ENCODE measurements at places on chromosomes 2 and 18.

- DNase-seq = no peak
Observed at GRCh38 chr2:18362696-18363095, 197.8 kb downstream of the RDH14 start.

- DNase-seq = no peak
Observed at GRCh38 chr2:950080-950966, at the start of gene SNTG2. Gene SNTG2 (plus strand): TSS chr2:950849. CDS start chr2:950997, 148 bp downstream.

- DNase-seq = no peak
Observed at GRCh38 chr2:37377187-37377532, 32.7 kb downstream of the QPCT start.

GRCh38 chr2:68317971-68318913, 1.5 kb downstream of the CNRIP1 start:
- DNase-seq = no peak

DNA sequence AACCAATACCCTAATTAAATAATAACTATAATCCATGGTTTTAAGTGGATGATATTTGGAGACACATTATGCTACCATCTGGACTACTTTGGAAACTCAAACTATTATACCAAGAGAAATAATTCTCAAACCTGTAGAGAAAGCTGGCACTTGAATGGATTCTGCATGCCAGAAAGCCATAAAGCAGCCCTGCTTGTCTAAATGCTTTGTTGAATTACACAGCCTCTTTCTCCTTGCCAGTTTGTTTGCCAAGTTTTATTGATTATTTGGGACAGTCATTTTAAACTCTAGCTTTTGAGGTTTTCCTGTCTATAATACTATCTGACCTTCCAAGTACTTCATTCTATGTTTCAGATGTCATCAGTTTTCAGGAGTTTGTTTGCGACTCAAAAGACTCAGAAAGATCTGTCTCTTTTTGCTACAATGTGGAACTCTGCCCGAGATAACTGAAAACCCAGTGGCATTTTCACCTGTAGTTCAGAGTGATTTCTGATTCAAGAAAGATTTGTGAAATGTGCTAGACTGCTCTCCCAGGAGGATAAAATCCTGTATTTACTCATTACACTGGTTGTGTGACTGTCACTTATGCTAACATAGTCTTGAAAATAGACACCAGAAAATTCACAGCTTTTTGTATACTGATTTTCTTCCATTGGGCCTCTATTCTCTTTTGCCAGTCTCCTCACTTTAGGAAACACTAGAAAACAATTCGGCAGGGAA, 29.2 kb upstream of the MBOAT2 start:
- DNase-seq = peak; percentile 70

GRCh38 chr2:175167076-175167791, 769 bp downstream of the ATF2 start:
- DNase-seq = peak; percentile 35

DNA sequence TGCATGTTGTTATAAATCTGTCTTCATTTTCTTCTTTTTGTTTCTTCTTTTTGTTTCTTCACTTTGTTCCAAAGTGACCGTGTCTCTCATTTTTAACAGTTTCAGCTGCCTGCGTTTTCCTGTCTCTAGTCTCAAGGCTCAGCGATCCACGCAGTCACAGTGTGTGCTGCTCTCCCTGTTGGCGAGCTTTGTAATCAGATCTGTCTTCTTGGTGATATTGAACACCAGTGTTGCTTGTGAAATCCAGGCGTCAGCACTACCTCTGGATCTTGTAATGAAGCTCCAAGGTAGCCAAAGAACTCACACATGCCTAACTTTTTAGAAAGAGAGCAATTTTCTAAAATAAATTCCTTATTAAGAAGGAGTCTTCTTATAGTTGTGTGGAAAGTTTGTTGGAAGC, 13.2 kb downstream of the SNTG2 start:
- no peak for DNase-seq

- no peak for DNase-seq
Observed at GRCh38 chr2:171181064-171182049, 20.7 kb upstream of the TLK1 start.

GRCh38 chr2:207771421-207771820, 1.7 kb upstream of the FZD5 start:
- DNase-seq = no peak

GRCh38 chr2:76251342-76251741, 540.6 kb upstream of the GCFC2 start:
- DNase-seq = no peak

DNA sequence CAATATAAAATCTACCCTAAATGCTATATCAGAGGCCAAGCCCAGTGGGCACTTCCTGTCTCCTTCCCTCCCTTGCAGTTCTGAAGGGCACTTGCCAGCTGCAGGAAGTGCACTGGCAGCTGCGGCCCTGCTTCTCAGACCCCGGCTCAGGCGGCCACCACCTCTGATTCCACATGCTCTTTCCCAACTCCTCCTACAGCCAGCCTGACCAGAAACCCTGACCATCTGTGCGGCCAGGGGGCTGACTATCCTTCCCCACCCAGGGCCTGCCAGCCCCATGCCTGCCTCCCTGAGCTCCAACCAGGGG, 88.6 kb downstream of the ZBTB7C start:
- no peak for DNase-seq

GRCh38 chr2:115560666-115561065, 1118.2 kb downstream of the DPP10 start:
- DNase-seq = no peak

- no peak for DNase-seq
Observed at GRCh38 chr2:28129955-28130695, 239.6 kb downstream of the BABAM2 start.

DNA sequence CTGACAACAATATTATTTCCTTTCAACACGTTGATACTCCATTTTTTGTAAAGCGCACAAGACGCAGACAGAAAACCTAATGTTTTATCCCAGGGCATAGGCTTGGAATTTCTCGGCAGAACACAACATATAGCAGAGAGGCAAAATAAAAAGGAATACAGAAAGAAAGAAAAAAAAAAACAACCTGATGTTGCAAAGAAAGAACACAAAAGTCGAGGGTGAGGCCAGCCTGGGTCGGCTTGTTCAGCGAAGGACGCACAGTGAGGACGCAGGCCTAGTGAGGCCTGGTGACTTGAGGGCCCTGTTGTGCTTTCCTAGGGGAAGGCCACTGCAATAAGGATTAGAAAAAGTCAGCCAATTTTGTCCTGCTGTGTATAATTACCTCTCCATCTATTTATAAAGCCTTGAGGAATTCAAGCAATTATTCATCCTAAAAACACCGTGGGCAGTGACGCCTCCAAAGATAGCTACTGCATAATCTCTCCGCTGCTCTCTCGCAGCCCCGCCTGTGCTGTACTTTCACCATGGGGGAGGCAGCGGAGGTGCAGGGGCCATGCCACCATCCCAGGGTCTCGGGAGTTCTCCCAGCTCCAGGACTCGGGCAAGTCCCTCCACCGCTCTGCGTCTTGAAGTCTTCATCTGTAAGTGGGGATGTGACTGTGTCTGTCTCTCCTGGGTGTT, 61.9 kb upstream of the SH3RF3 start:
- DNase-seq = no peak

DNA sequence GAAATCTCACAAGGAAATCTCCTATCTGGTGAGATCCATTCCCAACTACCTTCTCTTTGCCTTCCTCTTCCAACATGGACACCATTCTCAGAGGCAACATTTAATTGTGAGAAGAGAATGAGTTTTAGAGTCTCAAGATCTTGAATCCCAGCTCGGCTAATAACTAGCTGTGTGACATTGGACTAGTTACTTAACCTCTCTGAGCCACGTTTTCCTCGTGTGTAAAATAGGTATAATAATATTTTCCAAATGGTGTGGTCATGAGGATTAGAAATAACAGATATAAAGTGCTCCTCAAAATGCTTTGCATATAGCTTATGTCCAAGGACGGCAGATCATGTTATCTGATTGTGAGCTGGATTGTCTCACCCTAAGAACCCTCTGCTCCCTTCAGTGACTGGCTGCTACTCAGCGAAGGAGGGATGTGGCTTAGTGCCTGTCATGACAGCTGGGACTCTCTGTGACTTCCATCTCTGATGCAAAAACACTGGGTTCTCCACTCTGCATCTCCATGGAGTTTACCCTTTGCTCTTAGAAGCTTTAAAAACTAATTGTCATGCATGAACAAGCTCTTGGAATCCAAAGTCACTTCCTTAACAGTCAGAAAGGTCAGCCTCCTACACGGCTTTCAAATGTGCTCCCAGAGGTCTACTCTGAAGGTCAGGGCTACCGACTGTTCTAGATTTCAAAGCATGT, 38.4 kb upstream of the MRPL19 start:
- DNase-seq = no peak

- DNase-seq = no peak
Observed at GRCh38 chr18:43661570-43661969, 384.3 kb upstream of the SYT4 start.

DNA sequence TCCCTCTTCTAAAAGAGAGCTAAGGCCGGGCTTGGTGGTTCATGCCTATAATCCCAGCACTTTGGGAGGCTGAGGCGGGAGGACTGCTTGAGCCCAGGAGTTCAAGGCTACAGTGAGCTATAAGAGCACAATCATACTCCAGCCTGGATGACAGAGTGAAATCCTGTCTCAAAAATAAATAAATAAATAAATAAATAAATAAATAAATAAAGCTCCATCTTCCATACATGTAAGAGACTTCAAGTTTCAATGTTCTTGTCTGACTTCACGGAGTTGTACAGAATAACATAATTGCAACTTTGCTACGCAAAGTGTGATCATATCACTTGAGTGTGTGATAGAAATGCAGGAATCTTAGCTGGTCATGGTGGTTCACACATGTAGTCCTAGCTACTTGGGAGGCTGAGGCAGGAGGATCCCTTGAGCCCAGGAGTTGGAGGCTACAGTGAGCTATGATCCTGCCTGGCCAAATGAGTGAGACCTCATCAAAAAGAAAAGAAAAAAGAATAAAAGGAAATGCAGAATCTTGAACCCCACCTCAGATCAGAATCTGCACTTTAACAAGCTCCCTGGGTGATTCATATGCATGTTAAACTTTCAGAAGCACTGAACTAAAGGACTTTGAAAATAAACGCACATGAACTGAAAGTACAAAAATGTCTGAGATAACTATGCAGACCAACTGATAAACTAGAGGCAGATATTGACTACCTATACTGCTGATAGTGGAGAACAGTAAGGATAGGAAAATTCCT, 123.7 kb upstream of the SP3 start:
- DNase-seq = no peak

DNA sequence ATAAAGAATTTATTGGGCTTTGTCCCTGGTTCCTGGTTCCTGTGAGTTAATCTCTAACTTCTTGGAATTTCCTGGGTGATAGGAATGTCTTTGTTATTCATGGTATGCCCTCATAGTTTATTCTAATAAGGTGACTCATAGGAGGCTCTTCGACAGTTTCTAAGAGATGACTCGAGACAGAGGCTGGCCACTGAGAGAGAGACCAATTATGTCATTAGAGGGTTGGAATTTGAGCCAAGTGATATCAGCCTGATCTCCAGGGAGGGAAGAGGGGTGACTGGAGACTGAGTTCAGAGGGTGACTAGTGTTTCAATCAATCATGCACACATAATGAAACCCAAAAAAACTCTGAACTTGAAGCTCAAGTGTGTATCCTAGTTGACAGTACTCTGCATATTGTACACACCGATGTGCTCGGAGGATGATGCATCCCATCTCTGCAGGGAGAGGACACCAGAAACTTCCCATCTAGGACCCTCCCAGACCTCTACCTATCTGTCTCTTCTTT, 185.7 kb downstream of the MTCL1 start:
- no peak for DNase-seq

DNA sequence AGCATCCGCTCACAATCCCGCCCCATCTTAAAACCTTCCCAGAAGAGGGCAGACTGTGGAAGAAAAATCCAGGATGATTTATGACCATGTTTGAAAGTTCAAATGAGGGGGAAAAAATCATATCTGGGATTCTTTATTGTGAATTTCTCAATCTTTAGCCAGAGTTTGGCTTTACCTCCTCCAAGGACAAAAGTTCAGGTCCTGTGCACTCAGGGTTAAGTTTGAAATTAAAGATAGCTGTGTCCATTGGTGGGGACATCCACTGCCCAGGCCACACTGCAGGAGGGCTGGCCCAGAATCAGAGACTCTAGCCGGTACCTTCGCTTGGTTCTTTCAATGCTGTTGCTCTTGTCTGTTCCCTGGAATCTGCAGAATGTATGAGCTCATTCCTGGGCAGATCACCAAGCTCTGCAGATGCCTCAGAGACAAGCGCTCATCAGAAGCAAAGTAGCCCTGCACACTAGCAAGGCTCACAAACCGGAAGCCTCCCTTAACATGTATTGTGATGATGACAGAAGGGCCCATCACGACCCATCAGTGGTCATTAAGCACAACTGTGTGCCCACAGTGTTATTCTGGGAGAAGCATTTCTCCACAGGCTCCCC, 375.3 kb upstream of the KLHL29 start:
- DNase-seq = peak; percentile 5

GRCh38 chr2:211751848-211752247, 786.8 kb downstream of the ERBB4 start:
- peak; percentile 59 for DNase-seq

DNA sequence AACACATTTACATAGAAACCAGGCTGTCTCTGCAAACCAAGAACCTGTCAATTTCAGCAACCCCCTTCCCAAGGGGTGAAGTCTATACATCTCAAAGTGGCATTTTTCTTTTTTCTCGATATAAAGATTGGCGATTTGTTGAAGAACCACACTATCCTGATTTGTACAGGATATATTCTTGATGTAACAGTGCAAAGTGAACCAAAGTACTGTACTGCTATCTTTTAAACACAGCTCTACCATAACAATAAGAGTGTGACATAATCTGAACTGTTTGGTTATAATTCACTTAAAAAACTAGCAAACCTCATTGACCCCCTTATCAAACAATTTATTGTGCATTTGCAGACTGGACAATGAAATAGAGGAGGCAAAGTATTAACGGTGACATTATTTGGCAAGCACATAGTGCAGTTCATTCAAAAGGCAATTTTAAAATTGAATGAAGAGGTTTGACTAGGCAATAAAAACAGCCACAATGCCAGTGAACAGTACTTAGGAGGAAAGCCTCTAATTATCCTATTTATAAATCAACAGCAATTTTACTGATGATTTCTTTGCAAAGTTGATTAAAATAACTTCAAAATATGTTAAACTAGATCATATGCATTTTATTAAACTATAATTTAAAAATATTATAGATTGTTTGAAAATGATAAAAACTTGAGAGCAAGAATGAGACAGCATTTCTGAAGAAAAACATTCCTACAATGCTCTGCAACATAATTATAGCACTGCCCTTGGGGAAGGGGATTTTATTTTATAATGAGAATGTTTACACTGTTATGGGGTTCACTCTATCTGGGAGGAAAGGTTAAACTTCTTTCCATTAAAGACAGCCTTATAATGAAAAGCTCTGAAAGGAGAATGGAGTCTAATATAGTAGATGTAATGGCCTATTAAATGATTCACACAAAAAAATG, 440.9 kb downstream of the ZEB2 start:
- peak; percentile 13 for DNase-seq

Measured in NCI-H1694 treated with DMSO at 0.1 percent for 48 hours (cell line).